ENCODE measurements at places on chromosomes 13 and 19.

GRCh38 chr19:27887946-27888345, 1325.0 kb downstream of the UQCRFS1 start:
- DNase-seq: no peak

DNA sequence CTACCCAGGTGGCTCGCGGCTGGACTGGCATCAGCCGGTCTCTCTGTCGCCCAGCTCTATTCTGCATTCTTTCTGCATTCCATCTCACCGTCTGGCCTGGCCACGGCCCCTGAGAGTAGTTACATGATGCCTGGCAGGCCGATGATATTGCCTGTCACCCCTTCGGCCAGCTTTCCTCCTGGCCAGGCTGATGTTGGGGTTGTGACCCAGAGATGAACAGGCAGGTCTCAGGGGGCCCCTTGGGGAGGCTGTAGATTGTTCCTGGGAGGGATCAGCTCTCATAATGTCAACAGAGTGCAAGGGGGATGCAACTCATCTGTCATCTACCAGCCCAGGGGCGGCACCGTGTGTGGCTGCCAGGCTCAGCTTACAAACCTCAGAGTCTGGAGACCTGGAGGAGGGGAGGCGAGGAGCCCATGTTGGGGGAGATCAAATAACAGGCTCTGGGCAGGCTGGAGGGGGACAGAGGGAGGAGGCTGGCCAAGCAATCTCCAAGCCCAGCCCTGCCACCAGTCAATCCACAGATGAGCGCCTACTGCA, 13.6 kb upstream of the FBXO17 start:
- DNase-seq: no peak

DNA sequence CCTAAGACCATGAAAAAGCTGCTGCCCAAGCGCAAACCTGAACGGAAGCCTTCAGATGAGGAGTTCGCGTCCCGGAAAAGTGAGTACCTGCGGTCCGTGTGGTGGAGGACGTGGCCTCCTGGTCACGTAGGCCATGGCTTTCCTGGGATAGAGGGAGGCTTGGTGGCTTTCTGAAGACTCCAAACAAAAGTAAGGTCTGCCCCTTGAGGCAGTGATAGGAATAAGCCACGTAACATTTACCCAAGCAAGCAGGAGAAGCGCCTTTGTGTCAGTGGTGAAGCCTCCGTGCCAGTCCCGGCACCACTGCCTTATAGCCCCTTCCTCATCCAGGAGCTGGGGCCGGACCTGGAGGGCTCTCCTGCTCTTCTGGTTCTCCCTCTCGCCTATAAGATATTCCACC, 34.3 kb upstream of the TEX29 start:
- DNase-seq: no peak

- DNase-seq: no peak
Observed at GRCh38 chr13:111790621-111791020, 276.3 kb upstream of the SOX1 start.

- DNase-seq: no peak
Observed at GRCh38 chr13:56670563-56670962, 470.2 kb upstream of the PRR20A start.

GRCh38 chr13:71828117-71828516, 38.9 kb downstream of the DACH1 start:
- no peak for DNase-seq

GRCh38 chr13:104008075-104008474, 941.9 kb upstream of the SLC10A2 start:
- DNase-seq: no peak

GRCh38 chr19:3668331-3669081, 31.8 kb downstream of the PIP5K1C start:
- no peak for DNase-seq

DNA sequence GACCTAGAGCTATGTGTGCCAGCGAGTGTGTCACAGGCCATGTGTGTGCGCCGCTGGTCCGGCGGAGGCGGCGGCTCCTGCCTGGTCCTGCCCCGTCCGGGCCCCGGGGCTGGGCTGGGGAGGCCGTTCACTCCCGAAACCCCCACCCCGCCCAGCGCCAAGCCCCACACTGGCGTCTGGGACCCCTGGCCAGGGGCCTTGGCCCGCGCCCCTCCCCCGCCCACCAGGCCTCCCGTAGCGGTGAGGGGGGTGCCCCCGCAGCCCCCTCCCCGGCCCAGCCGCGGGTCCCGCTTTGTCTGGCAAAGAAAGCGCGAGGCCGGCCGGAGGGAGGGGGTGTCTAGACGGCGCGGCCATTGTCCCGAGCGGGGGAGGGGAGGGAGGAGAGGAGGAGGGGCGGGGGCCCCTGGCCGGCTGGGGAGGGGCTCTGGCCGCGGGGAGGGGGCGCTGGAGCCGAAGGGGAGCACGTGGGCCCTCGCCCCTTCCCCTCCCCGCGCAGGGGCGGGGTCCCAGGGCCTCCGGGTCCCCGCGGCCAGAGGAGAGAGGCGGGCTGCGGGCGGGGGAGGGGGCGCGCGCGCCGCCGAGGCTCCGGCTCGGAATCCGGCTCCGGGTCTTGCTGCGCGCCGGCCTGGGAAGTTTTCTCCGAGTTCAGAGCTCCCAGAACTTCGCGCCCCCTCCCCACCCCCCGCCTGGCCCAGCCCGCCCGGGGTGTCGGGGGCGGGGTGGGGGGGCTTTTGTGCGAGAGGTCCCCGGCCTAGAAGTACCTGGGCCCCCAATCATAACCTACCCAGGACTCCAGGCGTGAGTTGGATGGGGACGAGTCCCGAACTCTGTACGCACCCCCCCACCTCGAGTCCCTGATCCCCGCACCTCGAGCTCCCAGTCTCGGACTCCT, 888 bp downstream of the NOTCH3 start:
- no peak for DNase-seq

DNA sequence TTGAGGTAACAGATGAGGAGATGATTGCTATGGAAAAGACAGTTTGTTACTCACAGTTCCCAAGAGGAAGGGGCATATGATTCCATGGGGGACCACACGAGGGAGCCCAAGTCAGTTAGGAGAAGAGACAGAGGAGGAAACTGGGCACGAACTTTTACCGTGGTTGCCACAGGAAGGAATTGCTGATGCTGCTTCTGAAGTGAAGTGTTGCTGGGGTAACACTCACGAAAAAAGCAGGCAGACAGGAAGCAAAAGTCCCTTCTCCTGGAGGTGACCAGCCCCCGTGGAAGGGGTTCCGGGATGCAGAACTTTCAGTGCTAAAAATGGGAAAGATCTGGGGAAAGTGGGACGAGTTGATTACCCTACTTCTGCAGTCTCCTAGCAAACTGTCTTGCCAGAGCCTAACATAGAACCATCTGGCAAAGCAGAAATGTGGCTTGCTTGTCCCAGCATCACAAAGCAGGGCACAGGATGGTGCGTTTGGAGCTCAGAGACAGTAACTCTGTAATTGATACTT, 35.4 kb upstream of the MAP3K10 start:
- no peak for DNase-seq

DNA sequence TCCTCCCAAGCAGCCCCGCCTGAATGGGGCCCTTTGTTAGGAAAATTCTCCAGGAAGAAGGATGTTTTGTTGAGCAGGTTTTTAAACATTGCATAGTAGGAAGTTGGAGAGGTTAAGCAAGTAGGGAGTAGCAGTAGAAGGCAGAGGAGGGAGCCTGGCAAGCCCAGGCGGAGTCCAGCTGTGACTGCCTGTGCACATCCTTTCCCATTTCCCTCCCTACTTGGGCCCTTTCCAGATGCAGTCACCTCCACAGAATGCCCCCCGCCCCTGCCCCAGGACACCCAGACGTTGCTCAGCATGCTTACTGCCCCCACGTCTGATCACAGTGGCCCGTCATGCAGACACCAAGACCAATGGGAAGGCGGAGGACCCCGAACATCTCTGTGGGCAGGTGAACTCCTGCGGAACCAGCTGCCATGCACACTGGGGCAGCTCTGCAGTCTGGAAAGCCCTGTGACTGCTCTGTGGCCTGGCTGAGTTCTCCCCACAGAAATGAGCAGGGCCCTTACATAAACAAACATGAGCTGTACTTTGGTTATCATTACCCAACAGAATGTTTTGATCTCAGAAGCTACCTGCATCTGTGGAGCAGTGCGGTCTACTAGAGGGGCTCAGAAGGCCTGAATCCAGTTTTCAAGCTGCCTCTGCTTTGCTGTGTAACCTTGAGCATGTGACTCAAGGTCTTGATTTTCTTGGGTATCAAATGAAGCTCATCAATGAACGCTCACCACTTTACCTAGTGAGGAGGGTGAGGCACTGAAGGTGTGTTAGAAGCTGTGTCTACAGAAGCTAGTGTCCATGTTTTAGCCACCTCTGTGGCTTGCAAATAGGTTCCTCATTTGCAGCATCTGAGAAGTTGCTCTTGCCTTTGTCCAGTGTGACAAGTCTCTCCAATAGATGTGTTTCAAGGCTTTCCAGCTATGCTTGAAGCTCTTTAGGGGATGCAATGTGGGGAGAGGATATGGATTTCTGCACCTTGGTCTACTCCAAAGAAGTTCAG, 84.2 kb downstream of the TNFRSF19 start:
- no peak for DNase-seq

- no peak for DNase-seq
Observed at GRCh38 chr13:21463424-21463823, 4.3 kb upstream of the ZDHHC20 start.

GRCh38 chr19:45569619-45570421, 14.8 kb downstream of the OPA3 start:
- DNase-seq: no peak

GRCh38 chr13:90205911-90206310, 1141.6 kb upstream of the MIR17HG start:
- DNase-seq: no peak

GRCh38 chr19:51097166-51097738, 11.0 kb downstream of the CTU1 start:
- DNase-seq: no peak

DNA sequence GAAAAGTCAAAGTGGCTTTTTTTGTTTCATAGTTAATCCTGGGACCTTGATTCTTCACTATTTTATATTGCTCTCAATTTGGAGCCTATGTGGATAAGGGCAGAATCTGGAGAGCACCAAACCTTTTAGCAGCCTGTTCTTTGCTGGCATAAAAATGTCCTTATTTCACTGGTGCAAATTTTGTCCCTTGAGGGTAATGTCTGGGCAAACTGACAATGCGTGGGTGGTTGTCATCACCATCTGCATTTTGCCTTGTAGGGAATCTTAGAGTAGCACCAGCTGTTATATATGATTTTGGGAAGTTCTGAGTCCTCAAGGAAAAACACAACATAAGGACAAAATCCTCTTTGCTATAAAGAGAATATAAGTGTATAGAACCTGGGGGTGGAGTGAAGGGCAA, 336.9 kb upstream of the HTR2A start:
- DNase-seq: no peak

- no peak for DNase-seq
Observed at GRCh38 chr19:10193790-10194499, 808 bp downstream of the DNMT1 start.

GRCh38 chr19:41376998-41377365, 649 bp downstream of the TMEM91 start:
- no peak for DNase-seq

- DNase-seq: no peak
Observed at GRCh38 chr13:96460609-96461008, 370.7 kb downstream of the HS6ST3 start.

Data from BJ (cell line).